ENCODE measurements at places on chromosomes 13 and 19.

GRCh38 chr19:28290963-28291657 lies 921.8 kb downstream of the UQCRFS1 start:
- no peak for DNase-seq

DNA sequence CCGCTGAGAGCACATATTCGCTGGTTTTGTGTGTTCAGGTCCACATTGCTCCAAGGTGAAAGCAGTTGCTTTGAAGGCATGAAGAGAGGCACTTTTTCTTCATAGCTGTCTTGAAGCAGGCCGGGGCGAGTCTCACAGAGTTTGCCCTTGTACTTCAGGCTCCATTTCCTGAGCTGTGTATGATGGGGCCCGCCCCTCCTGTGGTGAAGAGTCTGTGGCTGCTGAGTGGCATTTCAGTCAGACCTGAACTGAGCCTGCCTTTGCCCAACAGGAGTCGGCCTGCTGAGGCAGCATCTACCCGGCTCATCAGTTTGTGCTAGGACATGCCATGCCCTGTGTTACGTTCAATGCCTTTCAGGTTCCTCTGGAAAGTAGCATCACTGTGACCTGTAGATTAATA lies 44.4 kb upstream of the C1QTNF9 start:
- DNase-seq: peak; percentile 62

DNA sequence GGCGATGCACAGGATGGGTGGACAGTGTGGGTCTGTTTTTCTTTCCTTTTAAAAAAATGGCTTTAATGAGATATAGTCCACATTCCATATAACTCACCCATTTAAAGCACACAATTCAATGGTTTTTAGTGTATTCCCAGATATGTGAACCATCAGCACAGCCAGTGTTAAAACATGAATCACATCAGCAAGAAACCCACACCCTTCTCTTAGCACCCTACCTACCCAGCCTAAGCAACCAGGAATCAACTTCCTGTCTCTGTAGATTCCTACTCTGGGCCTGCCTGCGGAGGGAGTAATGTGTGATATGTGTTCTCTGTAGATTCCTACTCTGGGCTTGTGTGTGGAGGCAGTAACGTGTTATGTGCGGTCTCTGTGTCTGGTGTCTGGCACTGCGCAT lies 11.9 kb downstream of the TMEM255B start:
- DNase-seq: no peak

DNA sequence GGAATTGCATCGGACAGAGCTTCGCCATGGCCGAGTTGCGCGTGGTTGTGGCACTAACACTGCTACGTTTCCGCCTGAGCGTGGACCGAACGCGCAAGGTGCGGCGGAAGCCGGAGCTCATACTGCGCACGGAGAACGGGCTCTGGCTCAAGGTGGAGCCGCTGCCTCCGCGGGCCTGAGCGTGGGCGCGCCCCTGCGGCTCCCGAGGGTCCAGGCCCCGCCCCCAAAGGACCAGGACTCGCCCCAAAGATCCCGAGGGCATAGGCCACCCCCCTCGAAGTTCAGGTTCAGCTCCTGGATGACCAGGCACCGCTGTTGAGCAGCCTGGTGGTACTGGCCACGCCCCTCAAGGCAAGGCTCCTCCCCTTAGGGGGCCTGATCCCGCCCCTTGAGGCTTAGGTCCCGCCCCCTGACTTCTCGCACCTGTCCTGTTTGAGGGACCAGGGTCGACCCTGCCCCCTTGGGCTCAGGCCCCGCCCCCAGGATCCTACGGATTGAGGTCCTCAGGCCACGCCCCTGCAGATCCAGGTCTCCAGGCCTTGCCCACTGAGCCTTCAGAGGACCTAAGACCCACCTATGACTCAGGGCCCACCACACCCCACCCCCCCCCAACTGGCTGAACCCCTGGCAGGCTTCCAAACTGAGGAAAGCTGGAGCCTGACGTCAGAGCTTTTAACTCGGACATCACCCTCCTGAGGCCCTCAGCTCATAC lies 43.1 kb downstream of the CYP4F22 start:
- peak; percentile 55 for DNase-seq

DNA sequence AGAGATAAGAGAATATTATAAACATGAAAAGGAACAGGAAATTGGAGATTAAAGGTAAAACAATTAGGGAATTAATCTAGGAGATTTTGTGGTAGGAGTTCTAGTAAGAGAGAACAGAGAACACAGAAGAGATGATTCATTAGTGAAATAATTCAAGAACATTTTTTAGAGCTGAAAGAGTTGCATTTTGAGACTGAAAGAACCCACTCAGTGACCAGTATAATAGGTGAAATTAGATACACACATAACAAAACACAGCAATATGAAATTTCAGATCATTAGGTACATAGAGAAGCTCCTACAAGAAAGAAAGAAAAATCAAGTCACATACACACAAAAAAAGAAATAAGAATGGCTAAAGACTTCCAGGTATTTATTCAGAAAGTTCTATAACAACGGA lies 144.0 kb downstream of the CYSLTR2 start:
- DNase-seq: no peak

DNA sequence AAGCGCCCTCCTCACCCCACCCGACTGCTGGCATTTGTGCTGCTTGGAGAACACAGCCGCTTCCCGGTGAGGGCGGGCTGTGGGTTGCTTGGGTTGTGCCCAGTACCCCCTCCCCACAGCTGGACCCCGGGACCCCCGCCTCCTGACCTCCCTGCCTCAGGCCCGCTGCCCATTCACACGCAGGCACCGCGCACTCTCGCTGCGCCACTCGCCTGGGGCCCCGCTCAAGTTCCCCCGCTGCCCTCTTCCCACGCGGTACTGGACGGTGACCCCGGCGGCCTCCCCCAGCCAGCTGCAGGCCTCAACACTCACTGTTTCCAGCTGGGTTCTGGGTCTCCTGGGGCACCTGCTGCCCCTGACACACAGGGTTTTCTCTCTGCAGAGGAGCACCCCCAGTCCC lies 16.4 kb downstream of the PLEKHJ1 start:
- no peak for DNase-seq

GRCh38 chr13:72541674-72542073 lies 185.8 kb downstream of the MZT1 start:
- DNase-seq: no peak
